Esophagus squamous epithelium (tissue), 5 donors: ENCODE measurements at places on chromosomes 12 and 14.

- no peak for DNase-seq
Observed at GRCh38 chr14:28243600-28243999, 523.0 kb upstream of the FOXG1 start.

DNA sequence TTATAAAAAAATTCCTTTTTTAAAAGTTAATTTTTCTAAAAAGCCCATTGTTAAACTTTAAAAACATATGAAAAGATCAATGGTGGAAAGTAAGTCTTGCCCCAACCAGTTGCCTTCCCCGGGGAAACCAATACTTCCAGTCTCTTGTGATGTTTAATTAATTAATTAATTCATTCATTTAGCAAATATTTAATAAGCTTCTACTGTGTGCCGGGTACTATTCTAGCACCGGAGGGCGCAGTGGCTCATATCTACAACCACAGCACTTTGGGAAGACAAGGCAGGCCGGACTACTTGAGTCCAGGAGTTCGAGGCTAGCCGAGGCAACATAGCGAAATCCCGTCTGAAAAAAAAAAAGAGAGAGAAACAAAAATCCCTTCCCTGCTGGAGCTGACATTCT, 87.4 kb downstream of the HECTD4 start:
- DNase-seq, result no peak

GRCh38 chr14:90816681-90817436, 629 bp upstream of the TTC7B start:
- DNase-seq, result no peak

DNA sequence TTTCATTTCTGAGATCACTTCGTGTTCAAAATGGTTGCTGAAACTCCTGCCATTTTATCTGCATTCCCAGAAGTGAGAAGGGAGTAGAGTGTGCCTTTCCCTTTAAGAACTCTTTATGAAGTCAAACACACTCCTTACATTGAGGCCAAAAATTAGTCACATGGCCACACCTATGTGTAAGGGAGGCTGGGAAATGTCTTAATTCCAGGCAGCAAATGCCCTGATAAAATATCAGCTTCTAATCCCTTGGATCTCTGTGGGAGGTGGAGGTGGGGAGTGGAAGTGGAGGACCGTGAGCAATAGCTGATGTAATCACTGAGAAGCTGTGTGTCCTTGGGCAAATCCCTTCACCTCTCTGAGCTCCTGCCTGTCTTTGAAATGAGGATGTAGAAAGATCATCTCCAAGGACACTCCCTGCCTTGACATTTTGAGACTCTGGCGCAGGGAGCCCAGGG, 22.7 kb upstream of the ANKRD9 start:
- DNase-seq, result no peak

DNA sequence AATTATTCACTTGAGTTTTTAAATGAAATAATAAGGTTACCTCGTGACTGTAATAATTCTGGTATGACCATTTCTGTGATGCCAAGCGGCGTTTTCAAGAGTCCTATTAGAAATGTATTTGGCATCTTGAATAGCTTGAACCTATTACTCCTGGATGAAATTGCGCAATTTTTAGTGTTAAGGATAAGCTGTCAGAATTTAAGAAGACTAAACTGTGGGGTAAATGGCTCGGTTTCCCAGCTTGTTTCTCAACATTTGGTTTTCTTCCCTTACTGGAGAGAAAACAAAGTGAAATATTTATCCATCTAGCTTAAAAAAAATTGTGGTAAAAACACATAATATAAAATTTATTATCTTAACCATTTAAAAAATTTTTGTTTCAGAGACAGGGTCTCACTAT, 26.8 kb downstream of the PCNX1 start:
- DNase-seq, result no peak

GRCh38 chr14:101456246-101457175, 104.8 kb upstream of the DIO3 start:
- no peak for DNase-seq

GRCh38 chr12:56151672-56152131, 685 bp upstream of the MYL6B start:
- no peak for DNase-seq

GRCh38 chr12:57215668-57216013, 953 bp upstream of the NXPH4 start:
- DNase-seq, result no peak

- no peak for DNase-seq
Observed at GRCh38 chr12:53750812-53751335, 905 bp downstream of the CISTR start.

- no peak for DNase-seq
Observed at GRCh38 chr12:94889445-94890210, 113.9 kb downstream of the NDUFA12 start.

GRCh38 chr14:20873370-20874177, 17.6 kb upstream of the RNASE3 start:
- DNase-seq, result peak; percentile 2

DNA sequence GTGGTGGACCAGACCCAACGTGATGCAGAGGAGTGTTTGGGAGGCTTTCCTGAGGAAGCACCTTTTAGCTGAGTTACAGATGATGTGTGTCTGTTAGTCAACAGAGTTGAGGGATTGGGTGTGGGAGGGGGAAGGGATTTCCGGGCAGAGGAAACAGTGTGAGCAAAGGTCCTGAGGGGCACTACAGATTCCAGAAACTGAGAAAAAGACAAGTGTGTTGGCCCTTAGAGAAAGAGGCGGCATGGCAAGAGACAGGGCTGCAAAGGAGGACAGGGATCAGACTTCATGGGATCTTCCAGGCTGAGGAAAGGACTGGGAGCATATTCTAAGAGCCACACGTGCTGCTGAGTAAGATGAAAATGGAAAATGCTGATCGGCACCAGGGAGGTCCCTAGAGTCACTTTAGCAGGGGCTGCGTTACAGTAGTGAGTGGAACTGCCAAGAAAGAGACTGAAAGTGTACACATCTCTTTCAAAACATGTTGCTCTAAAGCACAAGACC, 9.4 kb upstream of the RPS6KL1 start:
- no peak for DNase-seq

DNA sequence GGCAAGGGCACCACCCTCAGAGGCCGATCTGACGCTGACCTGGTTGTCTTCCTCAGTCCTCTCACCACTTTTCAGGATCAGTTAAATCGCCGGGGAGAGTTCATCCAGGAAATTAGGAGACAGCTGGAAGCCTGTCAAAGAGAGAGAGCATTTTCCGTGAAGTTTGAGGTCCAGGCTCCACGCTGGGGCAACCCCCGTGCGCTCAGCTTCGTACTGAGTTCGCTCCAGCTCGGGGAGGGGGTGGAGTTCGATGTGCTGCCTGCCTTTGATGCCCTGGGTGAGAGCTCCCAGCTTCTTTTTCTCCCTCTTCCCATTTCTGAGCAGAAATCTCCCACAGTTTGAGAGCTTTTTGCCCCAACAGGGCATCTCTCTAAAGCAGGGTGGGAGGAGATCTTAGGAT, 1.8 kb downstream of the OAS1 start:
- no peak for DNase-seq

DNA sequence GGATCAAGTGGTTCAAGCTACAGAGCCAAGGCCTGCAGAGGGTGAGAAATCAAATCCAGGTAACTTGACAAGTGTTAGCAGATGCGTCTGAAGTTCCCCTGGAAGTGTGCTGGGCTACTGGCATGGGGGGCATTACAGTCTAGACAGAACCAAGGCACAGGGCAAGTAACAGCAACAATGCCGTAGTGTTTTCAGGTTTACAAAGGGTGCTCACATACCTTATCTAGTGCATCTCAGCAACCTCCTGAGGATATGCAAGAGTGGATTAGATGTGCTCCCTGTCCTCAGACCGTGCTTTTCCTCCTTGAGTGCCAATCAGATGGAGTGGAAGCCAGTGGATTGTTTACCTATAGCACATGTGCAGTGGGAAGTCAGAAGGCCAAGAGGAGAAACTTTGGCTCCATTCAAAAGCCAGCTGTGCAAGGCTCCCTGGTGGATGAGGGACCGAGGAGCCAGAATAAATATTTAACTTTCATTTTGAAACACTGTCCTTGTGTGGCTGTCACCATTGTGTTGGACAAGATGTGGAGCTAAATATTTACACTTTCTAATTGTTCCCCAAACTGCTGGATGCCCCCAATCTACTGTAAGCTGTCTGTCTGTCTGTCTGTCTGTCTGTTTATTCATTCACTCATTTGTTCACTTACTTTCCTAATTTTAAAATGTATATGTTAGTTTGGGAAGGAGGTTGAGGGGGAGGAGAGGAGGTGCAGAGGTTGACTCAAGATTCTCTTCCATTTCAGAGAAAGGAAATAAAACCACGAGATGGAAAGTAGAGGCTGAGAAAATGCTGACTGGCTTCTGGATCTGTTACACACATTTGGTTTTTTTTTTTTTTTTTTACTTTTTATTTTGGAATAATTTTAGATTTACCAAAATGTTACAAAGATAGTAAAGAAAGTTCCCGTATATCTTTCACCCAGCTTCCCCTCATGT, 184.0 kb upstream of the PARP11 start:
- DNase-seq, result no peak

DNA sequence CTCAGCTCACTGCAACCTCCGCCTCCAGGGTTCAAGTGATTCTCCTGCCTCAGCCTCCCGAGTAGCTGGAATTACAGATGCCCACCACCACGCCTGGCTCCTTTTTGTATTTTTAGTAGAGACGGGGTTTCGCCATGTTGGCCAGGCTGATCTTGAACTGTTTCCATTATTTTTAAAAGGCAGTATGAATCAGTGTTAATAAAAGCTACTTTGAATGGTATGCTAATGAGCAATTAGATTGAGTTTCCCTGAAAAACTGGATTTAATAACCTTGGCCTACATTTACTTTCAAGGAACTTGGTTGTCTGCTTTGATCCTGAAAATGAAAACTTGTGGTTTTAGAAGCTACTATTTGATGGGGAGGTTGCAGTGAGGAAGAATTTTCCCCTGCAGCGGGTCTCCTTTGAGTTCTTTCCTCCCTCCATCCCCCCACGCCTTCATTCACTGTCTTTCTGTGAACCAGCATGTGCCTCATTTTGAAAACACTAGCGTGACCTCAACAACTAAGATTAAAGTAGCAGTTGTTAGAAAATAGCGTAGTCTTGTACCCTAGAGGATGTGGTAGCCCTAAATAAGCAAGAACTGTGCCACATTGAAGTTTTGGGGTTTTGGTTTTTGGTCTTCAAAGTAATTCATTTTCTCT, 17.8 kb upstream of the RPS6KA5 start:
- no peak for DNase-seq

GRCh38 chr12:125734137-125734536, 668.9 kb downstream of the AACS start:
- DNase-seq, result no peak

- DNase-seq, result no peak
Observed at GRCh38 chr12:16335838-16336237, 11.6 kb upstream of the MGST1 start.

DNA sequence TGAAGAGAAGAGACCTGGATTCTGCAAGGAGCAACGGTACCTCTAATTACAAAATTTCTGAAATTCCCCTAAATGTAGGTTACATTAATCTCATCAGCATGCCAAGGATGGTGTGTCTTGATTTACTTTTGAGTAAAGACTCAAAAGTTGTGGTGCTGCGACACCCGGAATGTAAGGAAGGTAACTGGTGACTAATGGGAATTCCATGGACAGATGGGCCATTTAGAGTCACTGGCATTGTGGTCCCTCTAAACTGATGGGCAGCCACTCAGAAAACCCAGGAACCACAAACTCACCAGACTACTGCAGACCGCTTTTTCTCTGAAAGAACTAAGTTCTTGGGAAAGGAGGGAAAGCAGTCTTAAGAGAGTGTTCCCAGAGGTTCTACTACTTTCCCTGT, 32.8 kb downstream of the GRIN2B start:
- no peak for DNase-seq

- no peak for DNase-seq
Observed at GRCh38 chr12:96861656-96862055, 45.4 kb upstream of the NEDD1 start.

GRCh38 chr12:34295366-34296142, 273.3 kb downstream of the ALG10 start:
- DNase-seq, result no peak

DNA sequence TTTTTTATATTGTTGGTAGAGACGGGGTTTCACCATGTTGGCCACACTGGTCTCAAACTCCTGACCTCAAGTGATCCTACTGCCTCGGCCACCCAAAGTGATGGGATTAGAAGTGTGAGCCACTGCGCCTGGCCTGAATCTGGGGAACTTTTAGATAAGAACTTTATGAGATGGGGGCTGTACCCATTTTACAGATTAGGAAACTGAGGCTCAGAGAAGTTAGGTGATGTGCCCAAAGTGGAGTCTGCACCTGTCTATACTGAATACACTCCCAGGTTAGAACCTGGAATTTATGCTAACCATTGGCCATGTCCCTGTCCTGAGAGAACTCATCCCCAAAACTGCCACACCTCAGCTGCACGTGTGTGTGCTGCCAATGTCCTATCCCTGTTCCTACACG, 81.9 kb downstream of the ESRRB start:
- DNase-seq, result no peak

DNA sequence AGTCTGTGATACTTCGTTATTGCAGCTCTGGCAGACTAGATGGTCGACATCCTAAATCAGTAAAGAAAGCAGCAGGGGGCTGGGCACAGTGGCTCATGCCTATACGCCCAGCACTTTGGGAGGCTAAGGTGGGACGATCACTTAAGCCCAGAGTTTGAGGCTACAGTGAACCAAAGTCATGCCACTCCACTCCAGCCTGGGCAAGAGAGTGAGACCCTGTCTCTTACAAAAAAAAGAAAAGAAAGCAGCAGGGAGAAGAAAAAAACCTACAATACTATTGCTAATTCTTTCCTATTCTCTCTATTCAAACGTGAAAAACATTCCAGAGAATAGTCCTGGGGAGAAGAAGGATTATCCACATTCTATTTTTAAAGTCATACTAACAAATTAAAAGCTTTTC, 79.5 kb downstream of the DCAF5 start:
- no peak for DNase-seq

GRCh38 chr12:82937151-82937550, 250.4 kb downstream of the TMTC2 start:
- no peak for DNase-seq

DNA sequence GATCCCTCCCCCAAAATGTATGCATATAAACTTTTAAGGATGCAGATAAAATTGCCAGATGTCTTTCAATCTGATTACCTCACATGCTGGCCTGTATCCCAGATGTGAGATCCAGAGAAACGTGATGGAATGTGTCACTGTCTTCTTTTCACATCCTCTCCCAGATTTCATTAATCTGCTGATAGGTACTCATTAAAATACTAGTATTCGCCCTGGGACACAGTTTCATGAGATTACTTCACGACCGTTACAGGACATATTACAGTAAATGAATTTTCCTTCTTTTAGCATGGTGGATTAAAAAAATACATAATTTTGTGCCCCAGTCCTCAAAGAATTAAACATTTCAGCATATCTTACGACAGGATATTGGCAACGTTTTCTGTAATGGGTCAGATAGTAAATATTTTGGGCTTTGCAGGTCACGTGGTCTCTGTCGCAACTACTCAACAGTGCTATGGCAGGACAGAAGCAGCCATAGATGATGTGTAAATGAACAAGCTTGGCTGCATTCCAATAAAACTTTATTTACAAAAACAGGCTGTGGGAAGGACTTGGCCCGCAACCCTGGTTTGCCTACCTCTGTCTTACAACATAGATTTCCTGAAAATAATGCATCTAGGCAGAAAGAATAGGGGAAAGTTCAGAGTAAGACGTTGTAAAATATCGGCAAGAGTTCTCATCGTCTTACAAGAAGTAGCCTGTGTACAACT, 156.0 kb upstream of the DIO3 start:
- DNase-seq, result no peak

GRCh38 chr12:28360253-28360652, 170.0 kb downstream of the CCDC91 start:
- DNase-seq, result no peak
